ENCODE measurements at places on chromosomes 4 and X.
A peak's percentile ranks its signal among the peaks of the same experiment; 100 is the strongest.

DNA sequence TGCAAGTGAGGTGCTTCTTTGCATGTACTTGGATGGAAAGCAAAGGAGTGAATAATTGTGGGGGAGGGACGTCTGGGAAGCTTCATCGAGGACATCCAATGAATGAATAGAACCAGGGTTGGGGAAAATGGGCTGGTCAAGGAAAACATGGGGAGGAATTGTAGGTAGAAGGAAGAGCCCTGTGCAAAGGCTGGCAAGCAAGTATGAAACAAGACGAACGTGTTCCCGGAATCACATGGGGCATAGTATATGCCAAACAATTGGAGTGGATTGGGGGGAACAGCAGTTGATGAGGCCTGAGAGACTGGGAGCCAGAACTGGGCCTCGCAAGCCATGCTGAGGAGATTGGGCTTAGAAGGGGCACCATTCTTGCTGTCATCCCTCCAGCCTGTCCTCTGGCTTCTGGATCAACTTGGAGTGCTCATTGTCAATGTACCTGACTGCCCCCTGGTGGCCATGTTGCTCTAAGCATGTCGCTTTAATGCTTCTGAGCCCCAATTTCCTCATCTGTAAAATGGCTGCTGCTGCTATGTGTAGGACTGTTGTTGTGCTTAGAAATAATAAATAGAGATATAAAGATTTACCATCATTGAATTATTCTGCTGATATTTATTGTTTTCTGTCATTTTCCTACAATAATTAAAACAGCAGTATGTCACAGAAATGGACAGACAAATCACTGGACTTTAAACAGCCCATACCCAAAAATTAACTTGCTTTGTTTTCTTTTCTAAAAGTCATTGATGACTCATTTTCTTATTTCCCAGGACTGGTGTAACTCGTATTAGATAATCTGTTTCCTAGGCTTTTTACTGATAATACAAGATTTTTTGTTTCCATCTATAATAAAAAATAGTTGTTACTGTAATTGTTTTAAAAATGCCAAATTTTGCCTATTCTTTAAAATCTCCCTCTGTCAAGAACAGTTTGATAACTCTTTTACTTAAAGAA is 66.4 kb downstream of the JADE3 start:
- DNase-seq: peak; percentile 72

GRCh38 chrX:68902706-68903504 is 74.1 kb downstream of the EFNB1 start:
- no peak for DNase-seq

DNA sequence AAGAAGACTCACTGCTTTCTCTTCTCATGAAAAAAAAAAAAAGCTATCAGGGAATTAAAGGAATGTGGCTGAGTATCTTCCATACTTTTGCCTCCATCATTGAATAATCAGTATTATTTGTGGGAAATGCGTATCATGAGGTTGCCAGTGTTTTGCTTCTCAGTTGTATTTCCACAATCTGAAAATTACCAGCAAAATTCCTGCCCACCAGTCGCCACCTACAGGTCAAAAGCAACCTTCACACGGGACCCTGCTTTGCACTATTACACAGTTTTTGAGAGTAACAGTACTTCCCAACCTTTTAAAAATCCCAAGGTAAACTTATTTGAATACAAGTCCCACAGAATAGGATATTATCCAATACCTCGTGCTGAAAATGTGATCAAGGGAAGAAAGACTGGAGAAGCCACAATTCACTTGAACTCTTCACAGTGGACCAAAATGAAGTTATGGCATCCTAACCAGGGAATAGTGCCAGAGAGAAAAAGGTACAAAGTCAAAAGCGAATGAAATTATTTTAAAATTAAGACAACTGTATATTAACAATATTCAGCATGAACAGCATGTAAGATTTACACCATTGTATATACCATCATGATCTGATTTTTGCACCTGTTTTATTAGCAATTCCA is 30.4 kb downstream of the PGRMC1 start:
- DNase-seq: peak; percentile 9

DNA sequence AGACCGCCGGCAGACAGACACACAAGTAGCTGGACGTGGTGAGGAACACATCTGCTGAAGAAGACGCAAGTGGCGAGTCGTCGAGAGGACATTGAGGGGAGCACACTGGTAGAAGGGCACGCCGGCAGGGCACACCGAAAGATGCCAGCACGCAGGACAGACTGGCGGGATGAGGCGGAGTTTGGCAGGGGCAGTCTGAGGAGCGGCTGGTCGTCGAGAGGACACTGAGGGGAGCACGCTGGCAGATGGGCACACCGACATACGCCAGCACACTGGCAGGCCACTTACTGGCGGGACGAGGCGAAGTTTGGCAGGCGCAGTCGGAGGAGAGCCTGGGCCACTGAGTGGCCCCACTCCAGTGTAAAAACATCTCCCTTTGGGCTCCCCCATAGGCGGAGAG is 42.1 kb downstream of the RASGEF1B start:
- DNase-seq: no peak

DNA sequence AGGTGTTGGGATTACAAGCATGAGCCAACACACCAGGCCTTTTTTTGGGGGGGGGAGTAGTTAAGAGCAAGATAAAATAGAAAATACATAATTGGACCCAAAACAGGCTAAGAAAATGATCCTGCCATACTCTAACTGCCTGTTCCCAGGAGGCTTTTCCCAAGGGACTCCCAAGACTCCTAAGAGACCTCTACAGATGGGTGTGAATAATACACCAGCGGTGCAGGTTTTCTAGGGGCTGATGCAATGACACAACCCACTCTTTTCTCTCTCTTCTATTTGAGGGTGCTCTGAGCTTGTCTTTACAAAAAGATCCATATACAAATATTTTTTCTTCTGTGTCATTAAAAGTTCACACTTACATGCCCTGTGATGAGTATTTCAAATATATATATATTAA is 116.9 kb downstream of the RASL11B start:
- DNase-seq: no peak

DNA sequence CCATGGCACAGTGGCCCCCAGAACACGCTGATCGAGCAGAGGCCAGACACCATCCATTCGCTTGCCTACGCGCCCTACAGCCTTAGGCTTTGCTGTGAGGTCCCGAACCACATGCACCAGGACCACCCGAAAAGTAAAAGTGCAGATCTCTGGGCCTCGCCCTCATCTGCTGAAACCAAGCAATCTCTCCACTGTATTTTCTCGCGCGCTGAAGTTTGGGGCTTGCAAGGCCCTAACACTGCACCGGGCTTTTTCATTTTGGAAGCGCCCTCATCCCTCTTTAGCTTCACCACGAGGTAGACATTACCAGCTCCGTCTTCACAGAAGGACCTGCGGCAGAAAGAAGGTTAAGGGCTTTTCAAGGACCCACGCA is 21.2 kb downstream of the NKX3-2 start:
- no peak for DNase-seq

DNA sequence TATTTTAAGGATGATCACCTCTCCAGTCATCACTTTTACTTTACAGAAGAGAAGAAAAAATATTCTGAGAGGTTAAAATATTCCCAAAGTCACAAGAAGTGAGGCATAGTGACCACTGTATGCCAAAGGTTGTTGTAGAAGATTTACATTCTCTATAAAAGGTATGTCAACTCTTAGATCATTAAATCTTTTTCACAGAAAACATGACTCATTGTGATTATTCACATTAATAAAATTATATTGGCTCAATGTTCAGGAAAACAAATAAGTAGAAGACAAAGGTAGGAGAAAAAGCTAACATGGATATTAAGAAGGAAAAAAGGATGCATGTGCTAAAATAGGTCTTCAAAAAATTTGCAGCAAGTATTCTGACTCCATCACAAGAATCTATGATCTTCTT is 82.0 kb downstream of the ADAMTS3 start:
- no peak for DNase-seq
